ENCODE measurements at places on chromosomes 1 and 21.

- no peak for DNase-seq
Observed at GRCh38 chr21:20551939-20552338, 446.3 kb upstream of the NCAM2 start.

- DNase-seq, result peak; percentile 57
Observed at GRCh38 chr1:109499661-109500536, 6.0 kb downstream of the CYB561D1 start.

DNA sequence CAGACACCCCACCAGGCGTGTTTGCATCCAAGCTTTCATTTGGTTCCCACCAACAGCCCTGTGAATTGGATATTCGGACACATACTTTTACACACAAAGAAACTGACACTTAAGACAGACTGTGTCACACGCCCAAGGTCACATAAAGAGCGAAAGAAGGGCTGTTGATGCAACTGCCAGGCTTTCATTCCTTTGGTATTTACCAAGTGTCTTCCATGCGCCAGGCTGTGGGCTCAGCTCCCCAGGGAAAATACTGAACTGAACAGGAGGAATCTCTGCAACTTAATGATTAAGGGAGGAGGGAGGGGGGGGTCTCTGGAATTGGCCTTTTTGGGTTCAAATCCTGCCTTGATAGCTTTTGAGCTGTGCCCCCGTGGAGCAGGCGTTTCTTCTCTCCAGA is 122.8 kb downstream of the ACTL8 start:
- DNase-seq, result no peak

GRCh38 chr1:228210076-228210651 is 2.3 kb downstream of the OBSCN start:
- DNase-seq, result no peak

GRCh38 chr1:206497363-206497762 is 10.0 kb upstream of the RASSF5 start:
- DNase-seq, result no peak

DNA sequence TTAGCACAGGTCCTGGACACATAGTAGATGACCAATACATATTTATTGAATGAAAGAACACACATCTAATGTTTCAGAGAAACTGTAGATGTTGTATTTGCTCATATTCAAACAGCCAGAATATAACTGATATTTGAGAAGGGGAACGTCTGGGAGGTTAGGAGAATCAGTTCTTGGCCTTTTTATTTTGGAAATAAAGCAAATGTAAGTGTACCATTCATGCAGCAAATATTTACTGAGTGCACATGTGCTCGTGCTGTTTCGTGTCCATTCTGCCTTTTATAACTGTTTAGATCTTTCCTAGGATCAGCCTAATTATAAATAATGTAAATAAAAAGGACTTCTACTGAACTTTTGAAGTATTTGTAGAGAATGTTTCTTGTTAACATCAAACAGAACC is 103.8 kb downstream of the GREM2 start:
- no peak for DNase-seq

GRCh38 chr1:182768963-182769362 is 20.6 kb upstream of the NPL start:
- no peak for DNase-seq

DNA sequence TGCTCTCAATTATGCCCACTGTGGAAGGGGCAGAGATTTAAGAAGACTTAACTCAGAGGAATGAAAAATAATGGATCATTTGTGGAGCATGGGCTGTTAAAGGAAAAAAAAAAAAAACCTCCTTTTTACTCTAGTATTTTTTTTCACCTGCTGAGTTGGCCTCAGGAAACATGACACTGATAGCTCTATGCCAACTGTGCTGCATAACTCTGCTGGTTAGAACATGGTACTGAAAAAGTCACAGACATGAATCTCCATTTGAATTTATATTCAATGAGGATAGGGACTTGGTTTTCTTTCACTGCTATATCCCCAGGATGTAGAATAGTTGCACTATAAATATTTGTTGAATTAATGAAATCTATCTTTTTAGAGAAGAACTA is 86.1 kb upstream of the KIAA0040 start:
- no peak for DNase-seq

DNA sequence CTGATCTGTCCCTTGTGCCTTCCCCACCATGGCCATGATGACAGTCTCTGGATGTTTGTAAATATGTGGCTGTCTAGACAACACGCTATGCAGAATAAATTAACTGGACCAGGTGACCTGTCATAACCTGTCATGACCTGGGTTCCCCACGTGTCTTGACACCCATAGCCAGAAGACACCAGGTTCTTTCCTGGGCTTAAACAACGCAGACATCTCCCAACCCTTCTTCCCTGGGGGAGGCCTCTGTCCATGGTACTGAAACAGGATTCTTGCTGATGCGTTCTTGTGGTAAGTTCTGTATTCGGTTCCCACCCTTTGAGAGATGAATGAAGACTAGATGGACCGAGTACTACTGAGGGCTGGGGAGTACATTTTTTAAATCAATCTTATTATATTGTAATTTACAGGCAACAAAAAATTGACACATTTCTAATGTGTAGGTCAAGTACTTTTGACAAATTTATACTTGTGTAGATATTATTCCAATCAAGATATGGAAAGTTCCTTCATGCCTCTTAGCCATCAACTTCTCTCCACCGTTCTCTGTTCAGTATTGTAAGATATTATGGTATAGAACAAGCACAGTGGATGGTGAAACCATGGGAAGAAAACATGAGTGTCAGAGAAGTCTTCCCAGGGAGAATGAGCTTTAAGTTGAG is 738.8 kb downstream of the PTPRU start:
- DNase-seq, result no peak

DNA sequence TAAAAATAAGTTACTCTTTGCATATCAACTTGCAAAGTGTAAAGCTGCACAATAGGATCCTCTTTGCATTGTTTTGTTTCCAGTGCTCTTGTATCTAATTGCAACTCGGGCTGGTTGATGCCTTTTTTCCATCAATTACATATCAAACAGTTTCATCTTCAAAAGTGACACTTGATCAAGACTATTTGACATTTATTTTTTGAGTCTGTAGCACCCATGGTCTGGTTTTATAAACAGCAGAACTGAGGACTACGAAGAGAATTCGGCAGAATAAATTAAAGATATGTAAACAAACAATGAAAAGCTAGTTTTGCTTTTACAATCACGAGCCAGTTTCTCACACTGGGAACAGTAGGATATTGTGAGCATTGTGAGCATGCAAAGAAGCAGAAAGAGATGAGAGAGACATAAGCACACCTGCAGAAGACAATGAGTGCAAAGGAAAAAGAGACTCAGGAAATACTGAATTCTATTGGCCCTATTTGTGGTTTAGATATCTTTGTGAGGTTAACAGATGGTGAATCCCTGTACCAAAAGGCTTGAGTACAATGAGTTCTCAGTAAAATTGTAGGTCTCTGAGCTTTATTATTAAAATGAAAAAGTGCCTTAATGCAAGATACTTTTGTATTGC is 45.4 kb downstream of the RPL5 start:
- no peak for DNase-seq

DNA sequence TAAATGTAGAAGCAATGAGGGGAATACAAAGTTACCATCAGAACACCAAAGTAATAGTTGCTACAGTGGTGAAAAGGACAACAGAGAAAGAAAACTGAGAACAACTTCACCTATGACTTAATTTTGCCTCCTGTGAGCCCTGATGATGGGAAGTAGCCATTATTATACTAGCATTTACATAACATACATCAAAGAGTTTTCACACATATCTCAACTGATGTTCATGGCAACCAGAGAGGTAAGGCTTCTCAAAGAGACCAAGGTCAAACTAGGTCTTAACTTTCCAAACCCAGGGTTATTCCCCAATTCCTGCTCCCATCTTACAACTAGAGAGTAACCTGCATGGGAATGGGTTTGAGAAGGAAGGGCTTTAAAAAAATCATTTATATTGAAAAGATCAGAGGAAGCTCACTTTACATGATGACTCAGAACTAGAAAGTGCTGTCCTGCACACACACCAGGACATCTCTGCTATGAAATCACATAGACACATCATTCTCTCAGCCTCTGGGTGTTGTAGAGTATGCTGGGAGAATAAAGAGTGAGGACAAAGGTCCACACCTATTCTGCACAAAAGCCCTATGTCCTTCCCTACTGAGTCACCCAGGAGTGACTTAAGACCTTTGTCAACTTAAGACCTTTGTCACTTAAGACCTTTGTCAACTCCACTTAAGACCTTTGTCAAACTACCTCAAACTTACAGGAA is 179.7 kb downstream of the TNFSF18 start:
- no peak for DNase-seq

GRCh38 chr1:204801211-204801610 is 69.5 kb upstream of the NFASC start:
- no peak for DNase-seq

- no peak for DNase-seq
Observed at GRCh38 chr1:151991663-151992302, 1.9 kb downstream of the S100A10 start.

GRCh38 chr1:218616681-218617080 is 271.5 kb downstream of the TGFB2 start:
- DNase-seq, result no peak

DNA sequence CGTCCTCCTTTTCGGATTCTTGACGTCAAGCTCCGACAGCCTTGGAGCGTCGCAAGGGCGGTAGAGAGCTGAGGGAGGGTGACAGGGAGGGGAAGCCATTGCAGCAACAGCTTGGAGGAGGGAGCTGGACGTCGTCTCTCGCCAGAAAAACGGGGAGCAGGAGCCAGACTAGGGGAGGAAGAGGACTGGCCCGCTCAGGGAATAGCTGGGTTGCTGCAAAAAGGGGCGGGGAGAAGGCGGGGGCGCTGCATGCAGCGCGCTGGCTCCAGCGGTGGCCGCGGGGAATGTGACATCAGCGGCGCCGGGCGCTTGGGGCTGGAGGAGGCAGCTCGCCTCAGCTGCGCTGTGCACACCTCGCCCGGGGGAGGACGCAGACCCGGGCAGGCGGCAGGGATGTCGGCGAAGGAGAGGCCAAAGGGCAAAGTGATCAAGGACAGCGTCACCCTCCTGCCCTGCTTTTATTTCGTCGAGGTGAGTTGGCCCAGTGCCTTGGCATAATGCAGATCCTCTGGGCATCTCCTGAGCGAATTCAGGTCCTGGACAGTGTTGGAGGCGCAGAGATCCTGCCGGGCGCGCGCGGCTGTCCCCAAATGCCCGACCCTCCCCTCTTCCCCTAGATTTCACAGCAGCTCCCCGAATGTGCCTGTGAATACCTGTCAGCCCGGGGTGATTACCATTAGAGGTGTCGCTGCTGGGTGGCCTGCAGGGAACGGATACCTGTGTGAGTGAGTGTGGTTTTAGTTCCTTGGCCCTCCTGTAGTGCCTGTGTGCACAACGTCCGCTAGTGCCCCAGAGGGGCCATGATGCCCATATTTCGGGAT is at the start of gene PLPPR4:
Gene PLPPR4 (plus strand): TSS at position 292 of the 821 bp plus-strand sequence. CDS start 102 bp downstream, at position 394.
- DNase-seq, result no peak

- DNase-seq, result peak; percentile 20
Observed at GRCh38 chr1:32992489-32993323, 28.1 kb upstream of the RNF19B start.

DNA sequence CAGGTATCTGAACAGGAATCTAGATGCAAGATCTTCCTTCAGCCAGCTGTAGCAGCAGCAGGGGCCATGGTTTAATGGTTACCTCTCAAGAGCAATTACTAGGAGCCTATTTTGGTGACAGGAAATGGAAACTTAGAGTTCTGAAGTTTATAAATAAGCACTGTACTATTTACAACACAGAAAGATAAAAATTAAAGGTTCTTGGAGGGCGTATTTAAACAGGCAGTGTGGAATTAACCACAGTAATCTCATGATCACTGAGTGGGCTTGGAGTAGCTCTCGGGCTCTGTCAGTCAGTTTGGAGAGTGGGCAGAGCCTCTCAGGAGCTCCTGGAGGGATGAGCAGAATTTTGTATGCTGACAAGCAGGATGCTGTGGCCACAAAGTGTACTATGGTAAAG is 10.2 kb upstream of the FCRL5 start:
- DNase-seq, result no peak

DNA sequence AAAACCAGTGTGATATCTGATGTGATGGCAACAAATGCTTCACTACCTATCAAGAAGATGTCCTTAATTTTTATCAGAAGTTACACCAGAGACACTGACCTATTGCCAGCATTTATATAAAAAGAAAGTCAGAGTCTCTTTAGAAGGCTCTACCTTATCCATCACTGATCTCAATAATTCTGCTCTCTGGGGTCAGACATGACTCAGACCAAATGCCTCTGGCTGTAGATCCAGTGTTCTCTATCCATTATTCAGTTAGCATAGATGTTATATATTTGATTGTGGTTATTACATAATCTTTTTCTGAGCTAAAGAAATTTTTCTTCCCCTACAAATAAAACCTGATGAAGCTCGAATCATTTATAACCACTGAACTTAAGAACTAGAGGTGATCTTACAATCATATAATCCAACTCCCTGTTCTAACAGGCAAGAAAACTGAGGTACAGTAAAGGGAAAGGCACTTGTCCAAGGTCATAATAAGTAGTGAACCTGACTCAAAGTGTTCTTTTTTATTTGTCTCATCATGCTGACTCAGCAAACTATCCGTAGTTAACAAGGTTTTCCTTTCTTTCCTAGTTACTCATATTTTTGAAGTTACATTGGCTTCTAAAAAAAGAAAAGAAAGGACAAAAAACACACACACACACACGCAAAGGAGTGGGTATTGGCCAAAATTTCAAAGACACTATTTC is 43.6 kb upstream of the ESRRG start:
- no peak for DNase-seq

- peak; percentile 19 for DNase-seq
Observed at GRCh38 chr1:159211331-159212136, 6.9 kb downstream of the ACKR1 start.

DNA sequence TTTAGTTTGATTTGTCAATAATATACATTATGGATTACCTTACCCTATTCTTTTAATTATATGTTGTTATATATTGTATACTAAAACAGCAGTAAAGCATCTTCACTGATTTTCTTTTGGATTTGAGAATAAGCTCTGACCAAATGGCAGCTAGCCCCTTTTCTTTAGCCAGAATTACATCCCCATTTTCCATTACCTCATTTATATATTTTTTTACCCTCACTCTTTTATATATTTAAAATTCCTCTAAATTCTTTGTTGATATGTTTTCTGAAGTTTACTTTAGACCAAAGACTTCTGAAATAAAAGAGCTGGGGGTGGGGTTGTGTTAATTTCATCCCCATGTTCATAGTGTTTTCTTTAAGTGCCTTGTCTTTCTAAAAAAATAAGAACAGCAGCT is 24.6 kb downstream of the ANGPTL1 start:
- DNase-seq, result no peak

GRCh38 chr21:21179619-21180298 is 181.6 kb downstream of the NCAM2 start:
- no peak for DNase-seq

- DNase-seq, result no peak
Observed at GRCh38 chr1:240107058-240107684, 15.5 kb downstream of the FMN2 start.

GRCh38 chr21:38165466-38166172 is 91.2 kb upstream of the KCNJ15 start:
- no peak for DNase-seq

- DNase-seq, result no peak
Observed at GRCh38 chr1:245604979-245605378, 450.2 kb downstream of the KIF26B start.

GRCh38 chr1:92864131-92864530 is 32.3 kb downstream of the RPL5 start:
- no peak for DNase-seq

- DNase-seq, result no peak
Observed at GRCh38 chr1:178344513-178345091, 152.2 kb downstream of the CLEC20A start.

Measured in T-cell (primary cell).